Stimulated activated CD8-positive, alpha-beta memory T cell treated with anti-CD3 and anti-CD28 coated beads, Interleukin-4, amount 100 ng/mL, for 1 hour (primary cell): ENCODE measurements at places on chromosomes 2 and 18.

- no peak for DNase-seq
Measured at GRCh38 chr2:169012812-169013627, 18.1 kb downstream of the ABCB11 start.

DNA sequence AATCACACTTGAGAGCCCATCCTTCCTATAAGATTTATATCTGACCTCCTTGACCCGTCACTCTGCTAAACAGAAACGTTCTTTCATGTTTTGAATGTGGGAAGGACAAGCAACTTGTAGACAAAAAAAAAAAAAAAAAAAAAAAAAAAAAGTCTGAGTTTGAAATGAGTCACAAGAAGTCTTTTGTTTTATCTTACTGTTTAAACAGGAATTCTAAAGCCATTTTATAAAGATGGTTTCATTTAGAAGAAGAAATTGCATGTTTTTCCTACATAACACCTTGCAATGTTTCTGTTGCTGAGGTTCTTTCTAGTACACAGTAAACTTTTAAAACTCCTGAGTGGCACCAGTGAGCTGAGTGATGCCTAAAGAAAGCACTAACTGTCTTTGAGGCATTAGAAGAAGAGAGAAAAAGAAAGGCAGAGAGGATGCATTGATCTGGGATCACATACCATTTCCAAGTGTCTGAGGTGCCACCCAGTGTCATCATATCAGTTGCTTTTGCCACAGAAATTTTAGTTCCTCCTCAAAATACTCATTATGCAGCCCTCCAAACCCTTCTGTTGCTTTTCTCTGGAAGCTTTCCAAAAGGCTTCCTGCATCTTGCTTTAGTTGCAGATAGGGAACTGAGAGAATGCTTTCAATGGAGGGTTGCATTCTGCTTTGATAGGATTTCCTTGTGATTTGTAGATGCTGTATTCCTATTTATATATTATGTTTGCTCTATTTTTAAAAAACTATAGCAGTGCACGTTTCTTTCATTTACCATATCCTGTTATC, 69.1 kb downstream of the ACVR2A start:
- DNase-seq: no peak

- no peak for DNase-seq
Measured at GRCh38 chr18:474416-474815, 26.1 kb downstream of the COLEC12 start.

- no peak for DNase-seq
Measured at GRCh38 chr2:59018737-59019136, 777.6 kb upstream of the FANCL start.

- no peak for DNase-seq
Measured at GRCh38 chr18:48621240-48621639, 82.4 kb downstream of the CTIF start.

- DNase-seq: no peak
Measured at GRCh38 chr2:106144621-106145331, 49.3 kb downstream of the UXS1 start.

GRCh38 chr18:46028536-46028891, 43.5 kb downstream of the PSTPIP2 start:
- no peak for DNase-seq

DNA sequence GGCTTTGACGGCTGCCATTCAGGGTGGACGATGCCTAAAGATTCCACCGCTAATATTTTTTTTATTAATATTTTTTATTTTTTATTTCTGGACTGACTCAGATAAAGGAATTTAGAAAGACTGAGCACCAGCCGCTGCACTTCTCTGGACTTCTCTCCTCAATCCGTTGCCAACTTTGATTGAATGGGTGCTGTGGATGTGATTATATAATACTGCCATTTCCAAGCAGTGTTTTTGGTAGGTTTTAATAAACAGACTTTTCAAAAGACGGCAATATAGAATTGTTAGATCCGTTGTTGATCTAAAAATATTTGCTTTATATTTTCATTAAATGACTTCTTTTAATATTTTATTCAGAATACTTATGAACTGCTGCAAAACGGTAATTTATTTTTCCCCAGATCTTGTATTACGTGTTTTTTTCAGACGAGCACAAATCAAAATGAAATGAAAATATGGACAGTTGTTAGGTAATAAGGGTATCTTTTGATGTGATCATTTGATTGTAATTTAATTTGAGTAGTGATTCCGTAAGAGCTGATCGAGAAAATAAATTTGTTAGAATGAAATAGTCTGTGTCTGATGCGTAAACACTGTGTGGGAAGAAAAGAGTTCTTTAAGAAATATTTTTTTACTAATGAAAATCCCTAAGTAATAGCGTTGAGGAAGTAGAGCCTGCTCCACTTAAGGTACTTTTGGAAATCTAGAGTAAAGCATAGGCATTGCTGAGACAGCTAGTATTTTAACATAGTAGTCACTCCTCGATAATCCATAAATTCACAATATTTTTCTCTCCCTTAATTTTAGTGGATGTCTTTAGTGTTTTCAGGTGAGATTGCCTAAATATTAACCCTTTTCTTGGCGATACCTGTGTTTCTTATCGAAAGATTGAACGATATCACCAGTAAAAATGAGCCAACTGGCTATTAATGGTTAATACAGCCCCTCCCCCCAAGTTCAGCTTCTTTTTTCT, 4.4 kb downstream of the POU3F3 start:
- DNase-seq: no peak

- no peak for DNase-seq
Measured at GRCh38 chr18:6649421-6650126, 79.9 kb upstream of the ARHGAP28 start.

- no peak for DNase-seq
Measured at GRCh38 chr2:42421601-42422239, 60.7 kb upstream of the COX7A2L start.

DNA sequence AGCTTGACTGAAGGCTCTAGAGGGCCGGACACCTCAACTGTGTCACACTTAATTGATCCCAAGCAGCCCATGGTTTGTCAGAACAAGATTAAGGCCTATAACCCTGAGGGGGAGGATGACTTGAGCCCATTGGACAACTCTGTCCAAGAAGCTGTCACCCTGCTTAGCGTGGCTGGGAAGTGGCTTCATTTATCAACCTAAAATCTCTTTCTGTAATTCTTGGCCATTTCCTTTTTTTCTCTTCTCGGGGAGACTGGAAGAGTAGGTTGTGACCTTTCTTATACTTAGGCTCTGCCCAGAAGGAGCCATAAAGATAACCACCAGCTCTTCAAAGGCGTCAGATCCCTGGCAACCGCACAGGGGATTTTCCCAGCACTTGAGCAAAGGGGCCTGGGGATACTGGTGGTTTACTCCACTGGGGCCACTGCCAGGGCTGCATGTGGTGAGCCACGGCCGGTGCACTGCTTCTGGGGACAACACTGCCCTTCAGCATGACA, 265.5 kb downstream of the CYRIA start:
- DNase-seq: no peak

GRCh38 chr18:63098018-63098981, 221.3 kb downstream of the BCL2 start:
- peak; percentile 17 for DNase-seq

- no peak for DNase-seq
Measured at GRCh38 chr2:83196225-83196624, 1262.9 kb downstream of the SUCLG1 start.

- DNase-seq: peak; percentile 21
Measured at GRCh38 chr18:31685097-31686082, 1.0 kb upstream of the B4GALT6 start.

DNA sequence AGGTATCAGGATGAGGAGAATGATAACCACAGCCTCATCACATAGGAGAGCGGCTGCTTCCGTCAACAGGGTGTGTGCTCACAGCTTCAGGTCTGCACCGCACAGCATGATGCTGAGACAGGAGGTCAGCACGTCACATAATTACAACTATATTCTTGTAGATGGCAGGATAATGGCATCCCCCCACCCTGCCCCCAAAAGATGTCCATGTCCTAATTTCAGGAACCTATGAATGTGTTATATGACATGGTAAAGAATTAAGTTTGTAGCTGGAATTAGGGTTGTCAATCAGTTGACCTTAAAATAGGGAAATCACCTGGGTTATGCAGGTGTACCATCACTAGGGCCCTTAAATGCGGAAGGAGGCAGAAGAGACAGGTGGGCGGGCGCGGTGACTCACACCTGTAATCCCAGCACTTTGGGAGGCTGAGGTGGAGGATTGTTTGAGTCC, 73.9 kb downstream of the ARL4C start:
- no peak for DNase-seq

GRCh38 chr2:155178921-155179320, 480.4 kb downstream of the KCNJ3 start:
- DNase-seq: no peak

DNA sequence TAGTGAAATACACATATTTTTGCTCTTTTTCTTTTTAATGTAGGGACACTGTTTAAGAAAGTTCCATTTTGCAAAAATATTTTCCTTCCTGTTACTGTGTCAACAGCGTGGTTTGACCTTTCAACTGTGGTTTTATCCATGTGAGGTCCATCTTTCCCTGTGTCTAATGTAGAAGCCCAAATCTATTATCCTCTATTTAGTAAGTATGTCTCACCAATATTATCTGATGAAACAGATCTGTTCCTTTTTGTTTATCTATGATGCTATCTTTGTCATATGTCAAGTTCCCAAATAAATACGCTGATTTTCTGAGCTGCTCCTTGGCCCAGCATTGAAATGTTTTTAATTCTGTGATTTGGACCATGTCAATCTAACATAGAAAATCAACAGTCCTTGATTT, 3.5 kb upstream of the ARHGAP15 start:
- DNase-seq: no peak

DNA sequence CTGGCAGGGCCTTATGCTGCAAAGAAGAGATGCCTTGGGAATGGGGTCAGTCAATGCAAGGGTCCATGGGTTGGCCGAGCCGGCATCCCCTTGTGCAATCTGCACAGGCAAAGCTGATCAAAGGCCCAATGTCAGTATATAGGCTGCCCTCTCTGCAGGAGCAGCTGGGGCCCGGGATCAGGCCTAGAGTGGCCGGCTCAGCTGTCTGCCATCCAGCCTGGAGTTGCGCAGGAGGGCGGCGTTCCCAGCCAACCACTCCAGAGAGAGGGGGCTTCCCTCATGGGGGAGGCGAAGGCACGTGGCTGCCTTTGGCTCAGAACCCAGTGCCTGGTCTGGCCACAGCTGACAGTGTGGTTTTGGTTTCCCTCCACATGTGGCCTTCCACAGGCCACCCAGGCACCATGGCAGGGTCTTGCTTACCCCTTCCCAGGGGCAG, 3.9 kb downstream of the INPP5D start:
- no peak for DNase-seq

GRCh38 chr2:234952270-234953115, 676 bp downstream of the SH3BP4 start:
- no peak for DNase-seq

DNA sequence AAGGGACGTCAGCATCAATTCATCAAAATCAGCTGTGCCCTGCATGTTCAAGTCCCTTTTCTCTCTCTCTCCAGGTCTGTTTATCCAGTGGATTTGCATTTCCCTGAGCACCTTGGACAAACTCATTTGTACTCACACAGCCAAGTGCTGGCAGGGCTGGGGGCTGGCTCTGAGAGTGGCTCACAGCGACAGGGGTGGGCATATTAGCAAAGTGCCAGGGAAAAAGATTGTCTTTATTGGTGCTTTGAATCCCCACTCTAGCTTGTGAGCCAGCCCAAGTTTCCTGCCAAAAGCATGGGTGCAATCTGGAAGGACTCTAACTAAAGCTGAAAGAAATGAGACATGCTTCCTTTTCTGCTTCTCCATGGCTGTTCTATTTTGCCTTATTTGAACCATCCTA, 56.6 kb downstream of the ACOXL start:
- DNase-seq: no peak

DNA sequence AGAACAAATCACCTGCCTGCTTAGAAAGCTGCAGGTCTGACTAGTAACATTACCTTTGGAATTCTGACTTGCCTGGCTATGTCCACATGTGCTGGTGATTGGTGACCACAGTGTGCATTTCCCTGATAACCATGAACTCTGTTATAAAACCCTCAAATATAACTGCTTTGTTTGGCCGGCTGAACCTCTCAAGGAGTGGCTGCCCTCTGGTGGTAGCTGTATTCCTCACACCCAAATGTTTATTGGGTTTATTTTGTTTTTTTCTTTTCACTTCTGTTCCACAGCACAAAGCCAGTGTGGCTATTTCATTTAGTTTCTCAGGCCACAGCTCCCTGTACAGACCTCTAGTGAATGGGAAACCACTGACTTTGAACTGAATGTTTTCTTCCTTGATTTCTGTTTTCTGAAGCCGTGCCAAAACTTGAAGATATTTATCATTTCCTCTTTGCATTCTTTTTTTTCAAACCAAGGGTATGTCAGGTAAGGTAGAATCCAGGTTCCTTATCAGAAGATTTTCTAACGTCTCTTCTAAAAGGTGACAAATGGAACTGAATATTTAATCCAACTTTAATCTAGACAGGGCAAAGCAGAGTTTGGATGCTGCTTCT, 549.0 kb upstream of the VRK2 start:
- no peak for DNase-seq

- no peak for DNase-seq
Measured at GRCh38 chr2:218233543-218233942, 16.6 kb downstream of the ARPC2 start.

DNA sequence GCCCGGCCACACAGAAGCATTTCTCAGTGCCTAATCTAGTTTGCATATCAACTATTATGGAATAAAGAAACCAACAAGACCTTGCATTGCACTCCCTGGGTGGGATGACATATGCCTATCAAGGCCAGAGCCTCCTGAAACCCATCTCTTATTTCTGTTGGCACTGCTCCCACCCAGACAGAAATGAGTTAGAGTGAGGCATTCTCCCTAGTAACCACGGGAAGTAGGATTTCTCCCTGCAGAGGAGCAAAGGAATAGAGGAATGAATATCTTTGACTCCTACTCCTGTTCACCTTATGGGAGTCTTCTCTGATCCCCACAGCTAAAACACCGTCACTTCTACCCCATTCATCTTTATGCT, 24.2 kb upstream of the SCYGR1 start:
- no peak for DNase-seq

DNA sequence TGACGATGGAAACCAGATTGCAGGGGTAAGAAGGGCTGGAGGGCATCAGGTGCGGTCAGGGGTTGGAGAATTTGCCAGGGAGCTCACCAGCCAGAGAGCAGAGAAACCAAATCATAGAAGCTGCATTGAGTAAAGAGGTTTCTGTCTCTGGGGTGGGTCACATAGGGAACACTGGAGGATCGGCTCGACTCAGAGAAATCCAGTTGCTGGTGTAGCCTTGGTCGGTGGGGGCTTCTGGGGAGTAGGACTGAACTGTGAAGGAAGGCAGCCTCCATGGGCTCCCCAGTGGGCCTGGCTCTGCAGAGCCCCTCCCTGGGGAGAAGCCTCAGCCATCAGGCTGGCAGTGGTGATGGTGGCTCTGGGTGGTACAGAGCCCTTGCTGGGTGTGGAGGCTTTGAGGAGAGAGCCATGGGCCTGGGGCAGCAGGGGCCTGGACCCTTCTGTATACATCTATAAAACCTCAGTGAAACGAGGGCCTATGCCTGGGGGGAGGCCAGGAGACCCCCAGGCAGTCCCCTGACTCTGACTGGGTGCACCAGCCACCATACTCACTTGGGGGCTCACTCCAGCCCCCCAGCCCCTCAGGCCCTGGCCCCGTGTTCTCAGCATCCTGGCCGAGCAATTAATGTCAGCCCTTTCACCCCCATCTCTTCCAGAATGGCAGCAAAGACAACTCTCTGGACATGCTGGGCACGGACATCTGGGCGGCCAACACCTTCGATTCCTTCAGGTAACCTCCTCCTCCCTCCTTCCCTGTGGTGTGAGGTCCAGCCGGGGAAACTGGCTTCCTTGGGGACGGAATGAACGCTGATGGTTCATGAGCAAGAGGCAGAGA, 124.5 kb downstream of the CTIF start:
- DNase-seq: no peak
